ENCODE measurements at places on chromosomes 12 and 14. TPM values are rescaled to one million over a fixed set of nuclear protein-coding genes. Genes with fewer than 3 reads are reported as not detected.
A peak's percentile ranks its signal among the peaks of the same experiment; 100 is the strongest.

DNA sequence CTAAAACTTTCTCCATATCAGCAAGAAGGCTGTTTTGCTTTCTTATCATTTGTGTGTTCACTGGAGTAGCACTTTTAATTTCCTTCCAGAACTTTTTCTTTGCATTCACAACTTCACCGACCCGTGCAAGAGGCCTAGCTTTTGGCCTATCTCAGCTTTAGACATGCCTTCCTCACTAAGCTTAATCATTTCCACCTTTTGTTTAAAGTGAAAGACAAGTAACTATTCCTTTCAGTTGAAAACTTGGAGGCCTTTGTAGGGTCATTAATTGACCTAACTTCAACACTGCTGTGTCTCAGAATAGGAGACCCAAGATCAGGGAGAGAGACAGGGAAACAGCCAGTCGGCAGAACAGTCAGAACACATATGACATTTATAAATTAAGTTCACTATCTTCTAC is 39.3 kb downstream of the BBS10 start:
- no peak for DNase-seq

DNA sequence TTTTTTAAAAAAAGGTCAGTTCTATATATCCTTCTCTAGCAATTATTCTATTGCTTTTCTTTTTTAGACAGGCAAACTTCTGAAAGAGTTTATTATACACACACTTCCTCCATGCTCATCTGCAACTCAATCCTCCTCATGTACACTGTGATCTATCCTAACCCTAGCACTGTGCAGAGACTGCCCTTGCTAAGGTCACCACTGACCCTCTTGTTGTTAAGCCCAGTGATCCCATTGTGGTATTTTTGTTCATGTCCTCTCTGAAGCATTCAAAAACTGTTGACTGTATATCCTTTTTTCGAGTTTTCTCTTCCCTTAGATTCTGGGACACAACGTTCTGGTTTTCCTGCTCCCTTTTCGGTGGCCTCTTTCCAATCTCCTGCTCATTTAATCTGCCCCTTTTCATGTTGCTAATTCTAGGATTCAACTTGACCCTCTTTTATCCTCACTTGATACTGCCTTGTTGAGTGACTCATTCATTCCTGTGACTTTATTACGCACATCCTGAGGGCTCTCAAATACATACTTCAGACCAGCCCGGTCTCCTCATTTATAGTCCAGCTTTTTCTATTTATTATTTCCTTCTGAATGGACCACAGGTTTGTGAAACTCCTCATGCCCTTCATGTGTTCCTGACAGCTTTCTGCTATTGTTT is 53.9 kb upstream of the PTPRB start:
- no peak for DNase-seq

DNA sequence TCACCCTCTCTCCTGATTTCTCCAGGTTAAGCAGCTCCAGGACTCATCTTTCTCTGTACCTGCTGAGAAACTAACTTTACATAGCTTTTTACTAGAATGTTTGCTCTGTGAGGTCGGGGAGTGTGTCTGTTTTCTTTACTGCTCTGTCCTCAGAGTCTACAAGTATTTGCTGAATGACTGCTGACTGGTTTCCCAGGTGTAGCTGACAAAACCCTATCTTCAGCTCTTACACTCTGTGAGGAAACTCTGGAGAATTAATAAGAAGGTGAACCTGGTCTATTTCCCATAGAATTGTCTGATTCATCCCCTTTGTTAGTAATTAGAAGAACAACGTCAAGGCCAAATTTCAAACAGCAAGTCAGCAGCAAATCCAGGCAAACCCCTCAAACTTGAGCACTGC is 226.8 kb downstream of the ZFP36L1 start:
- no peak for DNase-seq

DNA sequence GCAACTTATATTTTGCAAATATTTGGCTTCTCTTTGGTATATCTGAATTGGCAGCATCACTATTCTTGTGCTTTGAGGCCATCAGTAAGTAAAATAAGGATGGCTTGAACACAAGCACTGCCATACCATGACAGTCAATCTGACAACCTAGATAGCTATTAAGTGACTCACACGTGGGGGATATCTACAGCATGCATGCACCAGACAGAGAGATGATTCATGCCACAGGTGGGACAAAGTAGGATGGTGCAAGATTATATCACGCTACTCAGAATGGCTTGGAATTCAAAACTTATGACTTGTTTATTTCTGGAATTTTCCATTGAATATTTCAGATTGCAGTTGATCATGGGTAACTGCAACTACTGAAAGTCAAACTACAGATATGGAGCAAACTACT is 675.6 kb upstream of the MDGA2 start:
- no peak for DNase-seq

GRCh38 chr12:8145754-8146441 is 10.9 kb upstream of the ZNF705A start:
- no peak for DNase-seq

CFL2 gene
- 12.5 TPM for total RNA-seq

DNA sequence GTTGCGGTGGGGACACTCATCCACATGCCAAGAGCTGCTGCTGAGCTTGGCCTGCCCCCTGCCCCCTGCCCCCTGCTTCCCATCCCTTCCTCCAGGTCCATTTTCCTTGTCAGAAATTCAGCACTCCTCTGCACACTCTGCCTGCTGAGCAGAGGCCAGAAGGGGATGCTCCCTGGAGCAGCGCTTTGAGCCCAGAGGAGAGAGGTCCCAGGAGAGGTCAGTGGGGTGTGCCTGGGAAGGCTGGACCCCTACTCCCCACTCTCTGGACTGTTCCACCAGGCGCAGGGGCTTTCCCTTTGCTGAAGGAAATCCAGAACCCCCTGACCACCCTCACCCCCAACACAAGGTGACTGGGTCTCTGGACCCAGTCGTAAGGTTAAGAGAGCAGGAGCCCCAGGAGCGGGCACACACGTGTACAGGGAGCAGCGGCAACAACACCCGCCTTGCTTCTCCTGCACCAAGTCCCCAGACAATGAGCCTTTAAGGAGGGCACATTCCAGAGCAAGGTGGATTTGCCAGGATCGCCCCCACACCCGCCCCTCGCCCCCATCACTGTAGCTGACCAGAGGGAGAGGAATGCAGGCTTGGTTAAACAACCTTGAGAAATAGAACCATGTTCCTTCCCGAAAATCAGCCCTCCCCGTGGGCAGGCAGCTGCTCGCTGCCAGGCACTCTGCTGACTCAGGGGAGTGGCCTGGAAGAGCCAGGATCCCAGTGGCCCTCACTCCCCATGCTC is 30.7 kb downstream of the ISCA2 start:
- no peak for DNase-seq

DNA sequence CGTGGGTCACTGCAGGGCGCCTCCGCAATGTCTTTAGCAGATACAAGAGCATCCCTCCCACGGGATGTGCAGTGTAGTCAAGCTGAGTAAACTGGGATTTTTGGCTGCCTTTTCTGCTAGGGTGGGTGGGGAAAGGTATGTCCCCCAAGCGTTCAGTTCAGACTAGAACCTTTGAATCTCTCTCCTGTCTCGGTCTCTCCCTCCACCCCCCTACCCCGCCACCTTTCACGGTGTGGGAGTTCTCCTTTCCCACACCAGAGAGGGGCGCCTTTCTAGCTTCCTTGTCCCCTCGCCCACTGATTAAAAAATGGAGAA is 525 bp upstream of the FAR2 start:
- DNase-seq, result peak; percentile 37

DNA sequence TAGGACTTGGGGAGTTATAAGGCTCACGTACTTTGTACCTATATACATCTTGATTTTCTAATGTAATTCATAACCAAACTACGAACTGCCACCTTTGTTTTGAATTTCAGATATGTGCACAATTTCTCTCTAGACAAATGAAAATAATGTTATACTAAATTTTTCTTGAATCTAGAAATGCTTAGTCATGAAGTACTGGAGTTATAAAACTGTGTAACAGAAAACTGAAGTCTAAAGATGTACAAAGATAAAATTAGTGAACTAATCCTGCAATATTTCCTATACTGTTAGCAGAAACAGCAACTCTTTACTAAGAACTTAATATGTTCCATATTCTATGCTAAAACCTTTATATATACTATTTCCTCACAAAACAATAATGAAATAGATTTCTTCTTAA is 15.5 kb downstream of the SEC23A start:
- no peak for DNase-seq

GRCh38 chr12:70837026-70837425 is 83.5 kb downstream of the PTPRR start:
- DNase-seq, result no peak

DNA sequence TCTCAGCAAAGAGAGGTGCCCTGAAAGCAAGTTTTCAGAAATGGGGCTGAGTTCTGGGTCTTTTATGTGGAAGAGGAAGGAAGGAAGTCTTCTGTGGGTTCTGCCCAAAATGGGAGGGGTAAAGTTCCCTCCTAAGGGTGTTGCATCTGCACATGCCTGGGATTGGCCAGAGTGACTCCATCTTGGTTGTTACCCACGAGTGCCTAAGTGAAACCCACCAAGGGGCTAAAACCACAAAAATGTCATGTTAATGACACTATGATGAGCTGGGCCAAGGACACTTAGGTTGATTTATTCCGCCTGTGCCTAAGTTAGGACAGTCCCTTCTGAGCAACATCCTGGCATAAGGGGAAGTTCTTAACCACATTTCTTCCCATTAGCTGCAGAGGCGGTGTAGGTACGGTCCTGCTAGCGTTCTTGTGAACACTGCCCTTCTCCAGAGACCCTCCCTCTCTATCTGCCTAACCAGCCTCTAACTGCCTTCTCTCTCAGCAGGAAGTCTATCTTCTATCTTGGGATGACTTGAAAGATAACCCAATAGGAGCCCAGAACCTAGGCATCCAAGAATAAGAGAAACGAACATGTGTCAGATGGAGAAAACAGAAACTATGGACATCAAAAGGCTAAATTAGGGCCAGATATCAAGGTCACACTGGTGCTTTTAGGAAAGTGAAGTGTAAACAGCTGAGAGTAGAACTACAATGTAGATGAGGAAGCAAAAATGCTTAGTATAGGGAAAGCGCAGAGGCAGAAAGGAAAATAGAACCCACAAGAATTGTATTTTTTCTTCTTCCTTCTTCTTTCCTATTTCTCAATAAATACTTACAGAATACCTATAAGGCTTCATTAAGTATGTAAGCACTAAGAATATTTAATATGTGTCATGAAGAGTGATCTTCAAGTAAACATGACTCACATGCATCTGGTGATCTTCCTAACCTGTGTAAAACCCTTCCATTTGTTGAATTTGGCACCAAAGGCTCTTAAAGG is 104.2 kb upstream of the AMN1 start:
- DNase-seq, result peak; percentile 32

DNA sequence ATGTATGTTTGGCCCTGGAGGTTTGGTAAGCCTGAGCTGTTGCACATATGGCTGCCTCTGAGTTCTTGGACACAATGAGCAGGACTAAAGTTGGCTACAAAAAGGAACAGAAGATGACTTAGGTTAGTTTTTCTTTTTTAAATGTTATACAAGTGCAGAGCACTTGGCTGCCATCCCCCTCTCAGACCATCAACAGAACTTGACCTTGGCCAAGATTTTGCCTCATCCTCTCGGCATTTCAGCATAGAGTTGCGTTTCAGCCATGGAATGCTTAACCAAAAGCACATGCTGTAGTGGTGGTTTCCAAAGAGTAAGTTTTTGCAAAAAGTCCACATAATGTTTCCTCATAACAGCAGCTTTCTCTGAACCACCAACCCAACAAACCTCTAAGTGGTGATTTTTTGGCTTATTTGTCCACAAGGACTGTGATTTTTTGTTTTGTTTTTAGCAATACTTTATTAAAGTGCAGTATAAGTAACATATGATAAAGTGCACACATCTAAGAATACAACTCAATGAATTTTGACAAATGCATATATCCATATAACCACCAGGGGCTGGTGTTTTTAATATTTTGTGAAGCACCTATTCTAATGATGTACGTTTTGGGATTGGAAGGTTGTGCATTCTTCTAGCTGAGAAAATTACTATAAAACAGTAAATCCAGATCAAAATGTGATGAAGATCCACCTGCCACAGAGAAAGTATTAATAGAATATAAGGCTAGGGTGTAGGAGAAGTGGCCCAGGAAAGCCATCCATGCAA is 12.1 kb upstream of the GALNT16 start:
- DNase-seq, result no peak

- DNase-seq, result no peak
These were observed 76.0 kb upstream of the CCDC60 start for GRCh38 chr12:119258556-119258955.

SLC16A7 gene
- 39.7 TPM for total RNA-seq

MEG3 gene
- not detected for total RNA-seq

DNA sequence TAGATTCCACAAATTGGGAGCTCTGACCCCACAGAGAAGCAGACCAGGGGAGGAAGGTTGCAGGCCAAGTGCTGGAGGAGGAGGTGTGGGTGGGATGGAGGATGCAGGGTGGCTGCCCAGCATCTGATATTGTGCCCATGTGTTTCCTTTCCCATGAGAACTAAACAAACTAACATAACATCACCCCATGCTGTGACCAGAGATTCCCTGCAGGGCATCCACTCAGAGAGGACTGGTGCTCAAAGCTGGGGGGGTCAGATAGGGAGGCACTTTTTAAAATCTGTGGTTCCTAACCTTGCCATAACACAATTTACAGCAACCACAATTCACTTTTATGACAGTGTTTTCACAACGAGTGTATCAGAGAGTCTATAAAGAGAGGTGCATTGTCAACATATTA is 1277.6 kb downstream of the AACS start:
- DNase-seq, result no peak

DNA sequence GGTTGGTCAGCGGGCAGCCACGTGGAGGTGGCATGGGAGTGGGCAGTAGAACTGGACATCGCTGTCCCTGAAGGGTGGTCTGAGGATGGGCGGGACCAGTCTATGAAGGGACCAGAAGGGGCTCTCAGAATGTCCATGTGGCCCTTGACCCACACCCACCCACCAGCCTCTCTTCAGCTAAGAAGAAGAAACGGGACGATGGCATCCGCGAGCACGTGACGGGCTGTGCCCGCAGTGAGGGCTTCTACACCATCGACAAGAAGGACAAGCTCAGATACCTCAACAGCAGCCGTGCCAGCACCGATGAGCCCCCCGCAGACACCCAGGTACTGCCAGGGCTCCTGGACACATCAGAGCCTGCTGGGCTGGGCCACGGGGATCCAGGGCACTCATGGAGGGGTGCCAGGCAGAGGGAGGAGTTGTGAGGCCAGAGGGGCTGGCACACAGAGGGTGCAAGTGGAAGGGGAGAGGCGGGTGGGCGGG is 21.3 kb downstream of the SETD1B start:
- no peak for DNase-seq

FAM90A1 gene
- not detected for total RNA-seq

GLIPR1L2 gene
- total RNA-seq, result not detected

GRCh38 chr12:80195074-80195726 is 95.9 kb downstream of the OTOGL start:
- DNase-seq, result no peak

- no peak for DNase-seq
These were observed 74.4 kb downstream of the PAPLN start for GRCh38 chr14:73311708-73312030.

SDR9C7 gene
- total RNA-seq, result not detected

FAM186B gene
- 0.11 TPM for total RNA-seq

GRCh38 chr14:30799933-30800332 is 74.4 kb upstream of the COCH start:
- DNase-seq, result no peak

DNA sequence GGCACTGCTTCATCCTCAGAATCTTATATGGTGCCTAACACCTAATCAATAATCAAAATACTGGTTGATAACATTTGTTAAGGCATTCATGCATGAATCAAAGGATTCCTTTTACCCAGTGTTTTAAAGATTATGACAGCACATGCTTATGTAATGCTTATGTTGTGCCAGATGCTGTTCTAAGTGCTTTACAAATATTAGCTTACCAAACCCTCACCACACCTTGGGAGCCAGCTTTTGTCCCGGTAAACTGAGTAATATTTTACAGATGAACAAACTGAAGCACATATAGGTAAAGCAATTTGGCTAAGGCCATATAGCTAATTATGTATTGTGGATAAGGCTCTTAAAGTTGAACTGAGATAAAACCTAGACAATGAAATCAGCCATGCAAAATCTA is 209.2 kb downstream of the ALX1 start:
- no peak for DNase-seq

Measured in activated naive CD8-positive, alpha-beta T cell treated with anti-CD3 and anti-CD28 coated beads, Interleukin-2, amount 10 ng/mL, durations not matched to agents 7 days and 5 days (primary cell).